ENCODE measurements at places on chromosomes 1 and 21. TPM values are rescaled to one million over a fixed set of nuclear protein-coding genes. Genes with fewer than 3 reads are reported as not detected.

- H3K27ac ChIP-seq = no peak overlapping the region
- H3K36me3 ChIP-seq = no peaks in the 10 kb centered on the region
- no peak overlapping the region for H3K4me3 ChIP-seq
- no peak for DNase-seq
- no peaks in the 10 kb centered on the region for H3K4me1 ChIP-seq
These were observed 99.6 kb downstream of the GABPA start for GRCh38 chr21:25834381-25834780.

MFSD2A gene
- 23.8 TPM for total RNA-seq

DNA sequence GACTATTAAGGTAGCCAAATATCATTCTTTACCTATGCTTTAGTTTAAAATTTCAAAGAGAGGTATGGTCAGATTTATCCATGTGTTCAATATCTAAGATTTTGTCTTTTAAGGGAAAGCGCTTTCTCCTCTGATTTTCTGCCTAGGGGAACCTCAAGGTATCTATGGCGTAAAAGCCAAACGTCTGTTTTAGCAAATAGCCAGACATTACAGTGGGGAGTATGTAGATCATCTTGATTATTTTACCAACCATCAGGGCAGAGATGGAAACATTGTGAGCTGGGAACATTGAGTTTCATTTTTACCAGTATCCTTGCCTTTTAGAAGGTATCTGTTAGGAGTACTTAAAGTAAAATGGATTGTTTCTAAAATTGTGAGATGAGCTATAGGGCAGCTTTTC lies 71.0 kb downstream of the LEPR start:
- no peak overlapping the region for H3K4me3 ChIP-seq
- no peaks in the 10 kb centered on the region for H3K27me3 ChIP-seq
- no peak overlapping the region for H3K27ac ChIP-seq
- no peak for DNase-seq

- DNase-seq = no peak
- H3K4me1 ChIP-seq = no peaks in the 10 kb centered on the region
- H3K36me3 ChIP-seq = no peaks in the 10 kb centered on the region
These were observed 617.3 kb downstream of the MATN1 start for GRCh38 chr1:30106125-30106524.

COL11A1 gene
- not detected for total RNA-seq

MTARC1 gene
- not detected for total RNA-seq

GRCh38 chr1:111736548-111737215 lies 2.5 kb downstream of the INKA2 start:
- no peak overlapping the region for H3K27ac ChIP-seq
- peaks cover 22% of the 10 kb centered on the region for H3K4me1 ChIP-seq
- no peaks in the 10 kb centered on the region for H3K36me3 ChIP-seq
- DNase-seq = no peak
- H3K27me3 ChIP-seq = peaks cover 30% of the 10 kb centered on the region
- no peak overlapping the region for H3K4me3 ChIP-seq

C1orf94 gene
- not detected for total RNA-seq

FCRL1 gene
- not detected for total RNA-seq

- H3K4me1 ChIP-seq = no peaks in the 10 kb centered on the region
- no peaks in the 10 kb centered on the region for H3K36me3 ChIP-seq
- H3K27ac ChIP-seq = no peak overlapping the region
- no peak overlapping the region for H3K4me3 ChIP-seq
These were observed 17.3 kb downstream of the C8B start for GRCh38 chr1:56948403-56949023.

GRCh38 chr1:207742850-207743555 lies 8.9 kb upstream of the CD46 start:
- no peaks in the 10 kb centered on the region for H3K4me1 ChIP-seq
- H3K4me3 ChIP-seq = no peak overlapping the region
- no peak for DNase-seq
- no peaks in the 10 kb centered on the region for H3K36me3 ChIP-seq
- H3K27ac ChIP-seq = no peak overlapping the region
- H3K27me3 ChIP-seq = no peaks in the 10 kb centered on the region

ANKRD65 gene
- total RNA-seq = not detected

CFHR4 gene
- total RNA-seq = not detected

Measured in CD8-positive, alpha-beta memory T cell (primary cell).